ENCODE measurements at places on chromosomes 6 and 20.

DNA sequence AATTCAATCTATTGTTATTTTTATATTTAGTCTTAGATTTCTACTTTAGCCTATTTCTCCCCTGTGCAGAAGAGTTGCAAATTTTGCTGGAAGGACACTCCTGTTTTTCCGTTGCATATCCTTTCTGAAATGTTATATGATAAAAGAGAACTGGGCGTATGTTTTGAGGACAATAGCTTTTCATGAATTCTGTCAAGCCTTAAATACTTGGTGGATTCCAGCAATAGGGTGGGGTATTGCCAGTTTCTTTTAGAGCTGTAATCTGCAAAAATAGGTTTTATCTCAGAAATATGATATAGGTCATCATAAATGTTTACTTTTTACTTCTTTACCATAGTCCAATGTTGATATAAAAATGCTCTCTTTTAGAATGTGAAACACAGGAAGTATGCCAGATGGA lies 42.0 kb downstream of the VTA1 start:
- no peak for DNase-seq

DNA sequence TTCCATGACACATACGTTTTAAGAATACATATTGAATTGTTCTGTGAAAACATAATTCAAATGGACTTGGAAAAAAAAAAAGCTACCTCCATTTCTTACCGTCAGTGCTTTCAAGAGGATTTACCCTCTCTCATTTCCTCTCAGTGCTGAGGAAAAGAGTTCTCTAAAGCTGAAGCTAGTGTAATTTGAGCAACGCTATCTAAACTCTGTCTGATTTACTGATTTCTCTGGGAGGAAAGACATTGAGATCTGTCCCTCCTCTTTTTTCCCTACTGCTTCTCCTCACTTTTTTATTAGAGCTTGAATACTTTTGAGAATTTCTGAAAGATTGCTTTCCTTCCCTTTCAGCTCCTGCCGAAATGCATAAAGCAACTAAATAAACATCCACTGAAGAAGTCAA lies 41.2 kb upstream of the GRIK2 start:
- DNase-seq = no peak

- peak; percentile 34 for DNase-seq
Measured at GRCh38 chr6:55636406-55637102, 57.6 kb upstream of the HMGCLL1 start.

- DNase-seq = no peak
Measured at GRCh38 chr6:16476861-16477260, 238.5 kb downstream of the GMPR start.
